ENCODE measurements at places on chromosomes 4 and X. TPM values are rescaled to one million over a fixed set of nuclear protein-coding genes. Genes with fewer than 3 reads are reported as not detected.

DNA sequence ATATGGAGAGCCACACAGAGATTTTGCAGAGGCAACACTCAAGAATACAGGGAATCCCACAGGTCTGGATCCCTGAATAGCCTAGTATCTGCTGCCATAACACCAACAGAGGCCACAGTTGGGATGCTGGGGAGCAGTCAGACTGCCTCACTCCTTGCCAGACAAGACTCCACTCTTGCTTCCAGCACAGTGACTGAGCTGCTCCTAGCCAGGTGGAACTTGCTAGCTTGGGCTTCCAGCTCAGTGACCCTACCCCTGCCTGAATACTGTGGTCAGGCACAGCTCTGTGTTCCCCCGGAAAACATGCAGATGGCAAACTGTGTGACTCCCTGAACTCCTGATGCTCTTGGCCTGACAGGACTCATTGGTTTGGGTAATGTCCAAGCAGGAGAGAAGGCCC lies 251.8 kb downstream of the KCTD8 start:
- no peak for DNase-seq

DNA sequence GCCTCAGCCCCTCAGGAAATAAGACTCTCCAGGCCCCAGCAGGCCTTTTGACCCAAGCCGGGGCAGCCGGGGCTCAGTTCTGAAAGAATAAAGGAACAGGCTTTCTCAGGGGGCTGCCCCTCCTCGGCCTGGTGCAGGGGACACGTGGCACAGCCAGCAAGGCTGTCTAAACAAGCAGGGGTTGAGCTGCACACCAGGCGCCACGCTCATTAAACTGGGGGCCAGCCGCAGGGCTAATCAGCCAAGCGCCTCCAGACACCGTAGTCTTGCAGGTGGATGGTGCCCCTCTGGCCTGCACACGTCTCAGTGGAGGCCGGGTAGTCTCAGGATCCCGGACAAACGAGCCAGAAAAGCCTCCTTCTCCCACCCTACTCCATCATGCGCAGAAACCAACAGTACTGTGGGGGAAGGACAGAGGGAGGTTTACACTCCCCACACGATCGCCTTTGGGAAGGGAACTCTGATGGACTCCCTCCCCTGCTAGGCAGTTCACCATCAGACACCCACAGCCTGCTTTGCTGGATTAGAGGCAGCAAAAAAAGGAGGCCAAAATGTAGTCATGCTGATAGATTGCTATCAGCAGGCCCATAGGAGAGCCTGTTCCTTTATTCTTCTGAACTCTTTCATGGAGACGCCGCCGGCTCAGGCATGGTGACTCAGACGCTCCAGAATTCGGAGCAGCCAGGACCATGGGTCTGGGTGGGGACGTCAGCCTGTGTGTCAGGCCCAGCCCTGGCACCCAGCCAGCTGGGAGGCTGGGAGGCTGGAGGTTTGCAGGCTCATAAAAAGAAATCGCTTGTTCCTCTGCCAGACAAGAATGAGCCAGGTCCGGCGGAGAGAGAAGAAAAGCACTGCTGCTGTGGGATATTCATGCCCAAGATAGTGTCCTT lies 342.4 kb downstream of the BCOR start:
- peak; percentile 95 for DNase-seq

- peak; percentile 23 for DNase-seq
Observed at GRCh38 chr4:165394275-165394674, 15.5 kb downstream of the CPE start.

GRCh38 chrX:106931831-106932491 lies 11.8 kb downstream of the CLDN2 start:
- DNase-seq = peak; percentile 16

GRCh38 chr4:19636451-19636850 lies 615.3 kb upstream of the SLIT2 start:
- DNase-seq = no peak

GRCh38 chrX:4373791-4374190 lies 660.3 kb upstream of the PRKX start:
- DNase-seq = no peak

GRCh38 chrX:23394421-23394820 lies 59.8 kb downstream of the PTCHD1 start:
- DNase-seq = no peak

GRCh38 chr4:155478336-155478835 lies 101.6 kb upstream of the MAP9 start:
- DNase-seq = no peak

- DNase-seq = peak; percentile 80
Observed at GRCh38 chr4:86855572-86855971, 6.4 kb upstream of the SLC10A6 start.

GRCh38 chrX:74781507-74782034 lies 143.7 kb downstream of the NEXMIF start:
- DNase-seq = no peak

- peak; percentile 67 for DNase-seq
Observed at GRCh38 chrX:116317409-116317808, 119.0 kb upstream of the SLC6A14 start.

DNA sequence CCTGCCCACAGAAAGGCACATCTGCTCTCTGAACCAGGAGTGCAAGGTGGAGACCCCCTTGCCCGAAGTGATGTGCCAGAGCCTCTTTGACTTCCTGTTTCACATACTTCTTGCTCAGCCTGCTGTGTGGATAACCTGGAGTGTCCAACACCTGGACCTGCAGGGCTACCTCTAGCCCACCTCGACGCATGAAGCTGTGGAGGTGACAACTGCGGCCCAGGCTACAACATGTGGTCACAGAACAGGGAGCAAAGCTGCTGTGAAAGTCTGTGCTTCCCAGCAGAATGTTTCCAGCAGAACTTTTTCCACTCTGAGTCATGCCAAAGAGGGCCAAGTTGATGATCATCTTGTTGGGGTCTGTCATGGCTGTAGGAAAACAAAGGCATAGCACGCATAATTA lies 1.5 kb downstream of the GIMD1 start:
- DNase-seq = no peak

GRCh38 chr4:174826660-174827059 lies 2.4 kb downstream of the GLRA3 start:
- no peak for DNase-seq

DNA sequence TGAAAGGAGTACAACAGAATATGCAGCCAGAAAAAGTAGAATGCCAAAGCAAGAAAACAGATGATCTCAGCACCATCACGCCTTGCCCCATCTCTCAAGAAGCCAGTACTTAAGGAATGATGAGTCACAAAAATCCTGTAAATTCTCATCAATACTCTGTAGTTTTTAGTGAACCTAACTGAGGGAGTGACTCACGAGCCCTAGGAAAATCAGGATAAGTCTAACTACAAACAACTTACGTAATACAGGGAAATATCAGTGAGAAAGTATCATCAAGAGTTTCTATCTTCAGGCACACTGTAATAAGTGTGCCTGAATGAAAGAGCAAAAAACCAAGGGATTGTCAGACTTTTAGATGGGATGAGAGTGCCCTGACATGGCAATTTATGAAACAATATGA lies 644.4 kb downstream of the STPG2 start:
- peak; percentile 42 for DNase-seq

DNA sequence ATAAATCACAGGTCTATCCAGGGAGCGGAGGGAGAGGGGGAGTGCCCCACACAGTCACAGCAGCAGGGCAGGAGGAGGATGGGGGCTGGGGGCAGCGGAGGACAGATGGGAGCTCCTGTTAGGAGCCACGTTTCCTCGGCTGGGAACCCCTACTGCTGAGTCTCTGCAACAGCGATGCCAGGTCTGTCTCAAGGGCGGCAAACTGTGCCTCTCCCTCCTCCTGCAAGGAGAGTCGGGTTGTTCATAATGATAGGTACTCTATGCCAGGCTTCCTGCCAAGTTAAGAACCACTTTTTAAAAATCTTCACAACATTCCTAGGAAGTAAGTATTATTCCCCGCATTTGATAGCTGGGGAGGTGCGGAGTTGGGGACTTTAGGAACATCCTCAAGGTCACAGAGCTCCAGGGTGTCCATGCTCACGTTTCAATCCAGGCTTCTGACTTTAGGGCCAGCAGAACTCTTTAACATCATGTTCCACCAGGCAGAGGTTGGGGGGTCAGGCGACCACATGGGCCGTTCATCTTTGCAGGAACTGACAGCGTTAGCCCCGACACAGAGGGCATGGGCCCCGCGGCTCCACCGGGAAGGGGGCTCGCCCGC lies 98.3 kb upstream of the MAML3 start:
- no peak for DNase-seq

DNA sequence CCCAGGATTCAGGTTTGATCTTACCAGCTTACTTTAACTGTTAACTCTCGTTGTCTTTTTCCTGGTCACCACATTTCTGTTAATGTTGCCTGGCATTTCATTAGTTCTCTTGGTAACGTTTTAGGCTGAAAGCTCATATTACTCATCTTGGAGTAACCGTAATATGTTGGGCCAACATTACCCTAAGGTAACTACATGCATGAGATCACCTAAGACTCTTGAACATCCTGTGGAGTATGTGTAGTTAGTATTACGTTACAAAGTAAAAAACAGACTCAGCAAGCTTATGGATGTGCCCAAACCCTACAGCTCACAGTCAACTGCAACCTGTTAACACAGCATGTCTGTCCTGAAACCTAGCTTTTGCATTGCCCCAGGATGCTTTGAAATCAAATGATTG lies 203.3 kb upstream of the HS3ST1 start:
- no peak for DNase-seq

DNA sequence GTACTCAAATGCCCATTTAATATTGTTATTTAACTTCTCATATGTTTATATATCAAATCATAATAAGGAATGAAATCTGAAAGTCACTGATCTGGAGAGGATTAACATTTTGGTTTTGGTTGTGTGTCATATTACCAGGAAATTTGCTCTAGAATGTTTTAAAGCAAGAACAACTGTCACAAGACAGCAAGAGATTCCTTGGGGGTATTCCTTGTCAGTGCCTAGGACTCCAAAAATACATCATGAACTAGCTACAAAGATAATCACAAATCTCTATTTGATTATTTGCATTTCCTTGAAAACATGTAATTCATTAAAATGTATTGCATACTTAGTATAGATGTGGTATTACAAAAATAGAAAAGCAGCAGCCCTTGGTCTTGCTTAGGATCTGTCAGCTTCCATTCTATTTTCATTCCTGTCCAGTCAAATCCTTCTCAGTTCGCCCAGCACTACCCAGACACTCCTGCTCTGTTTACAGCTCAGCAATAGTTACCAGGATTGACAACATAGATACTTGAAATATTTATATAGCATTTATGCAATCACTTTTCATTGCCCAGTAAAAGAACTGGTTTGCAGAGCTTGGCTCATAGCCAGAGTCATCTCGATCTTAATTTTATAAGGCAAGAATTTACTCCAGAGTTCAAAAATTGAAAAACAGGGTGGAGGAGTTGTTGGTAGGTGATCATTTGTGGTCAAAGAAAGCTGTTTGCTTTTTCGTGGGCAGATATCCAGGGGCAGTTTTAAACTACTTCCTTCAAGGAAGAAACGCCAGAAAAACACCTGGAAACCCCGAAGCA lies 9.2 kb upstream of the BMP3 start:
- no peak for DNase-seq

Gene SSX3
- not detected for total RNA-seq

Gene IDH3G
- total RNA-seq = 40.2 TPM

Gene GRPR
- 0.32 TPM for total RNA-seq

Gene LRCH2
- total RNA-seq = 5.8 TPM

Gene MID1
- total RNA-seq = 16.4 TPM

Gene SLC25A6
- total RNA-seq = 123 TPM

Gene C4orf51
- not detected for total RNA-seq

Gene RAB9B
- 0.64 TPM for total RNA-seq

Gene FAM236A
- not detected for total RNA-seq

Data from fibroblast of villous mesenchyme (primary cell).